ENCODE measurements at places on chromosomes 1 and 21.

GRCh38 chr1:66436378-66437135 is 97.4 kb upstream of the SGIP1 start:
- DNase-seq: no peak

- DNase-seq: no peak
Observed at GRCh38 chr1:54337928-54338327, 68.3 kb downstream of the SSBP3 start.

DNA sequence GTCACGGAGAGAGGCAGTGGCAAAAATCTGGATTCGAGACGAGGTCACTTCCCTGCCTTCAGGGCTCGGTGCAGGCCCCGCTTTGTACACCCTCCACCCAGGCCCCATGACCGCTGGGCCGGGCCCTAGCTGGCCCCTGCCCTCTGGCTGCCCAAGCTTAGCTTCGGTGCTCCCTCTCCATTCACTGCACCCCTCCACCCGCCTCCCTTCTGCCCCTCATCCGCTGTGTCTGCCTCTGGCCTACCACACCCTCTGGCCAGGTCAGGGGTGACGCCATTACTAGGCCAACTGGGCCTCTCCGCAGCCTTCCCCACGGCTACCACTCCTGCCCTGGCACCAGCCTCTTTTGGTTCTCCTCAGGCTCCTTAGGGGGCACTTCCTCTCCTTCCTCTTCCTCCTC is 528 bp upstream of the CD164L2 start:
- no peak for DNase-seq

DNA sequence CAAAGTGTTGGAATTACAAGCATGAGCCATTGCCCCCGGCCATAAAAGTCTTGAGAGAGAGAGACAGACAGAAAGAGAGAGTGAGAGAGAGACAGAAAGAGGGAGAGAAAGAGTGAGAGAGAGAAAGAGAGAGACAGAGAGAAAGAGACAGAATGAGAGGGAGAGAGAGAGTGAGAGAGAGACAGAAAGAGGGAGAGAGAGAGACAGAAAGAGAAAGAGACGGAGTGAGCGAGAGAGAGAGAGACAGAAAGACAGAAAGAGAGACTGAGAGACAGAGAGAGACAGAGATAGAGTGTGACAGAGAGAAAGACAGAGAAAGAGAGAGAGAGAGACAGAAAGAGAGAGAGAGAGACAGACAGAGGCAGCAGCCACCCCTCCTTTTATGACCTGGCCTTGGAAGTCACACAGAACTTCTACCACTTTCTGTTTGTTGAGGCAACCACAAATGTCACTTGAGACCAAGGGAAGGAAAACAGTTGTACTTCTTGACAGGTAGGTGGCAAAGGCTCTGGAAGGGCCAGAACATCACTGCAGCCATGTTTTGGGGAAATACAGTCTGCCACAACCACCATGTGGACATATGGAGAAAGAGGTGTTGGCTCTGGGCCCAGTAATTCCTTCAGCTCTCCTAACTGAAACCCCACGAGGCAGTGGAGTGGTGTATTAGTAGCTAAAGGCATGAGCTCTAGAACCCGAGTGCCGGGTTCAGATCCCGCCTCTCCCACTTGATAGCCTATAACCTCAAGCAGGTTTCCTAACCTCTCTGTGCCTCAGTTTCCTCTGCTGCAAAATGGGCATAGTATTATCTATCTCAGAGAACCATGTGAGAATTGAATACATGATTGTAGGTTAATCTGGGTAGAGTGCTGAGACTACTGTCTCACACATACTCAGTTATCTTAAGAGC is 50.6 kb downstream of the TNFRSF8 start:
- DNase-seq: no peak

- no peak for DNase-seq
Observed at GRCh38 chr1:90705956-90706355, 11.1 kb downstream of the BARHL2 start.

- no peak for DNase-seq
Observed at GRCh38 chr1:78068681-78069283, 23.0 kb downstream of the GIPC2 start.

- no peak for DNase-seq
Observed at GRCh38 chr1:50979937-50980336, 9.9 kb downstream of the CDKN2C start.

DNA sequence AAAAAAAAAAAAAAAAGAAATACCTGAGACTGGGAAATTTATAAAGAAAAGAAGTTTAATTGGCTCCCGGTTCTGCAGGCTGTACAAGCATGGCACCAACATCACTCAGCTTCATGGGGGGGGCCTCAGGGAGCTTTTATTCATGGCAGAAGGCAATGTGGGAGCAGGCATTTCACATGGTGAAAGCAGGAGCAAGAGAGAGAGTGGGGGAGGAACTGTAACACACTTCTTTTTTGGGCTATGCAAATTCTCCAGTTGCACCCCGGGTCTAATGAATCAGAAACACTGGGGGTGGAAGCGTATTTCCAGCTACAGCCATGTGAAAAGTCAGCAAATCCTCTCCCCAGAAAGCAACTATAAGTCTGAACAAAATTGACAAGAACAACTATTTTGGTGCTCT is 11.8 kb upstream of the SOD1 start:
- no peak for DNase-seq

- no peak for DNase-seq
Observed at GRCh38 chr1:58895082-58895481, 111.2 kb upstream of the JUN start.

- no peak for DNase-seq
Observed at GRCh38 chr1:156508955-156509234, 8.3 kb upstream of the MEF2D start.

DNA sequence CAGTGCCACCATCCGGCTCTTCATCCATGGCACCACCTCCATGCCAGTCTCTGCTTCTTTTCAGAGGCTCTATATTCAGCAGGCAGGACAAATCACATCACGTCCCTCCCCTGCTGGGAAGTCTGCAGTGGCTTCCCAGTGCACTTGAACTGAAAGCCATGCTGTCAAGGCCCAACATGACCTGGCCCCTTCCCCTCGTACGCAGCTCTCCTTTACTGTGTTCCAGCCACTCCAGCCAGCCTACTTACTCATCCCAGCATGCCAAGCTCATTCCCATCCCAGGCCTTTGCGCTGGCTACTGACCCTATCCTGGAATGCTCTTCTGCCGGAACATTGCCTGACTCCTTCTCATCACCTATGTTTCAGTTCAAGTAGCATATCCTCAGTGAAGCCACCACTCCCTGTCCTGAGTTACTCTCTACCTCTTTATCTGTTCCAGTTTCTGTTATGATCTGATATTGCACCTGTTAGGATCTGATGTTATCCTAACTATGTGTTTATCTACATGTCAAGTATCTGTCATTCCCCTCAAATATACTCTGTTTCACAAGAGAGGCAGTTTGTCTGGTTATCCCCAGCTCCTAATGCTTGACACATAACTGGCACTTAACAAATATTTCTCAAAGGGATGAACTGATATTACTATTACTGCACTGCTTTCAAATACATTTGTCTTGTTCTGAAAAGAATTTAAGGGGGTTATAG is 101.2 kb upstream of the F3 start:
- DNase-seq: no peak

DNA sequence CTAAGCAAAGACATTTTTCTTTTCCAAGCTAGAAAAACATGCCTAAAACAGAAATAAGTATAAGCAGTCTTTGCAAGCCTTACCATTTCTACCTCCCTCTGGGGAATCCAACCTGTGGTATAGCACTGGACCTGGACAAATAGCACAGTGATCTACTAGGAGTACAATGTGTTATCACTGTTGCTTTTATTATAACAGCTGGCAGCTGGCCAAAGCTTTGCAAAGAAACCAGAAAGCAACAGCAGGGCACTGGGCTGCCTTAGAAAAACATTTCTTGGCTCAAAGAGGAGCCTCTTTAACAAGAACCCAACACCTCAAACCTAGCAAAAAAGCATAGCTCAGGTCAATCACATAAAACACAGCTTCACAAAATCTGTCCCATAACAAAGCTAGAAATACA is 294.5 kb upstream of the GREM2 start:
- DNase-seq: no peak

- DNase-seq: no peak
Observed at GRCh38 chr1:145995148-145995881, 1.1 kb downstream of the TXNIP start.

GRCh38 chr1:214983126-214983869 is 99.2 kb upstream of the KCNK2 start:
- no peak for DNase-seq

GRCh38 chr21:38912102-38912629 is 106.4 kb downstream of the ETS2 start:
- no peak for DNase-seq

- DNase-seq: no peak
Observed at GRCh38 chr1:46615088-46615487, 1.5 kb downstream of the MOB3C start.

- no peak for DNase-seq
Observed at GRCh38 chr1:155117610-155118009, 10.1 kb upstream of the EFNA1 start.

DNA sequence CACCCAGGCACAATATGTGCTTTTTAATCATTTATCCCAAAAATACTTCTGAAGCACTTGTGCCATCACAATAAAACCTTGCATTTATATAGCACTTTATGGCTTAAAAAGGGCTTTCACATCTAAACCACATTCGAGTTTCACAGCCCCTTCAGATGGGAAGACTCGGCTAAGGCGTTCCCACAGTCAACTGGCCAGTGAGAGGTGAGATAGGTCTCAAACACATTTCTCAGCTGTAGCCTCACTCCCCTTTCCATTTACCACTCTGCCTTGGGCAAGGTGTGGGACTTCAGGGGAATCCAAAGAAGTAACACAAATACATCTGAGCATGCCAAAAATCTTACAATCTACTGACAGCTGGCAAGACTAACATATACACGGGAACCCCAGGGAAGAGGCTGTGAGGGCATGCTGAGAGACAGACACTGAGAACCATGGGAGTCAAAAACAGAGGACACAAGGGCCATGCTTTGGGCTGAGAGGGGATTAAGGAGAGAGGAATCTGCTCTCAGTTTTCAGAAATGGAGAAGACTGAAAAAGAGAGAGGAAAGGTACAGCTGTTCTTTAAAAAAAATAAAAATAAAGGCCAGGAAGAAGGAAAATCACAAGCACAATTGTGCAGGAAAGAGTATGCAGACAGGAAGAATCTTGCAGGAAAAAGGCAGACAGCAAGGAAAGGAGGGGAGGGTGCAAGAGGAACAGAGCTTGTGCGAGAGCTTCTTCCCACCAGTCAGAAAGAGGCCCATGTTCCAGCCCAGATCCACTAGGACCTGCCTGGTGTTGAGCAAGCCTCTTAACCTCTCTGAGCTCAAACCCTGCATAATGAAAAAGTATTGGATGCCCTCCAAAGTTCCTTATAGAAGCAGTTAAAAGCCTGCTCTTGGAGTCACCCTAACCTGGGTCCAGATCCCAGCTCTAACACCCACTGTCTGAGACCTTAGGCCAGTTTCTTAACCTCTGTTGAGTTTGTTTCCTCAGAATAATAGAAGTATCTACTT is 73.5 kb downstream of the JAK1 start:
- DNase-seq: no peak

DNA sequence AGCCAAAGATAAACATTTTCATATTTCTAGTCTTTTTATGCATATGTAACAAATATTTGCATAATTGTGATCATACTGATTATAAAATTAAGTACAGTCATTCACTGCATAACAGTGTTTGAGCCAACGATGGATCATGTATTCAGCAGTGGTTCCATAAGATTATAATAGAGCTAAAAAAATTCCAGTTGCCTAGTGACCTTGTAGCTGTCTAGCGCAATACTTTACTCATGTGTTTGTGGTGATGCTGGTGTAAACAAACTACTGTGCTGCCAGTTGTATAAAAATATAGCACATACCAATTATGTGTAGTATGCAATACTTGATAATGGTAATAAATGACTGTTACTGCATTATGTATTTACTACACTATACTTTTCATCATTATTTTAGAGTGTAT is 2.1 kb upstream of the S100A10 start:
- no peak for DNase-seq

- no peak for DNase-seq
Observed at GRCh38 chr1:202659974-202660373, 50.3 kb downstream of the SYT2 start.

- no peak for DNase-seq
Observed at GRCh38 chr1:53323316-53323715, 4.6 kb downstream of the LRP8 start.

DNA sequence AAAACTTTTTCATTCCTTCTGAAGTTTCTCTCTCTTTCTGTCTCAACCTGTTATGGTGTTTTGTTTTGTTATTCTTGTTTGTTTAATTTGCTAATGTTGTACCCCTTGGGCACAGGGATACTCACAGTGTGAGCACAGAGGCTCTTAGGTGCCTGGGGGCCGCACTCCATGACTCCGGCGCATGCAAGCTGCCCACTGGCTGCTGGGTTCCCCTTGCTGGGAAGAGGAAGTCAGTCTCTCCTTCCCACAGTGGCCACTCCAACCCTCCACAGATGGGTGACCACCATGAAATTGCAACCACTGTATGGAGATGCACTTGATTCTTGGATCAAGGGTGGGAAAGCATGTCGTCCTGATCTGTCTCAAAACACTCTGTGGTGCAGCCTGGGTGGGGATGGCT is 4.6 kb upstream of the CD1A start:
- no peak for DNase-seq

DNA sequence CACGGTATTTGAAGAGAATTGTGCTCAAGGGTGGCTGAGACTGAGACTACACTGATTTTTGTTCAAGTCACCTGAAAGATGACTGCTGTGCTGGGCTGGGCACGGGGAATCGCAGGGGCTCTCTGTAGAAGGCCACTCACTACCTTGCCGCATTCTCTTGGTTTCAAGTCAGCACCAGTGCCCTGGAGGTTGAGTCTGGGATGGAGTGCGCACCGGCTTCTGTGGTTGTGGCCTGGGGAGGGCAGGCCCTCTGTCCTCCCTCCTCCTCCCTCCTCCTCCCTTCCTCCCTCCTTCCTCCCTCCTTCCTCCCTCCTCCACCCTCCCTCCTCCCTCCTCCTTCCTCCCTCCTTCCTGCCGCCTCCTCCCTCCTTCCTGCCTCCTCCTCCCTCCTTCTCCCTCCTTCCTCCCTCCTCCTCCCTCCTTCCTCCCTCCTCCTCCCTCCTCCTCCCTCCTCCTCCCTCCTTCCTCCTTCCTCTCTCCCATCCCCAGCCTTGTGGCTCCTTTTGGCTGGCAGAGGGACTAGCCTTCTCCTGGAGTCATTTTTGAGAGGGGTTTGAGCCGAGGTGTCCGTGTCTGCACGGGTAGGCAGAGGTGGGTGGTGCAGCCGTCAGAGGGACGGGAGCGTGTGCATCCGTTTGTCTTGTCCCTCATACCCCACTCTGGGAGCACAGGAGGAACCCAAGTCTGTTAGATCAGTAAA is 9.5 kb downstream of the RER1 start:
- no peak for DNase-seq

DNA sequence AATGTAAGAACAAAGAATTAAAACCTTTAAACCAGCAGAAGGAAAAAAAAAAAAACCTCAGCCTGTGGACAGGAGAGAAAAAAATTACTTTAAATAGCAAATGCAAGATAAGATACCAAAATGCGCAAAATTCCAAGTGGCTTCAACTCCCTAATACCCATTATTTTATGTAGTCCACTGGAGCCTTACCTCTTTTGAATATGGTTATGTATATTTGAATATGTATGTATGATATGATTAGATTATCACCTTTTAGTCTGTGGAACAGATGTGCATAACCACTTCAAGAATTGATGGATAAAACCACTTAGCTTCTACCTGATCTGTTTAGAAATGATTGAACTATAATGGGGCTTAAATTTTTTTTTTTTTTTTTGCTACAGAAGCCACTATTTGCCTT is 52.4 kb upstream of the C1orf115 start:
- no peak for DNase-seq

Data from D721Med (cell line).